ENCODE measurements at places on chromosomes 12 and 14.

GRCh38 chr14:102671410-102671809 is 79.0 kb downstream of the RCOR1 start:
- DNase-seq = no peak

GRCh38 chr12:75548879-75549278 is 37.5 kb upstream of the KRR1 start:
- peak; percentile 72 for DNase-seq

GRCh38 chr12:122665759-122666158 is 37.4 kb downstream of the HCAR2 start:
- DNase-seq = no peak

- DNase-seq = no peak
Observed at GRCh38 chr14:96634481-96634880, 132.3 kb downstream of the PAPOLA start.

DNA sequence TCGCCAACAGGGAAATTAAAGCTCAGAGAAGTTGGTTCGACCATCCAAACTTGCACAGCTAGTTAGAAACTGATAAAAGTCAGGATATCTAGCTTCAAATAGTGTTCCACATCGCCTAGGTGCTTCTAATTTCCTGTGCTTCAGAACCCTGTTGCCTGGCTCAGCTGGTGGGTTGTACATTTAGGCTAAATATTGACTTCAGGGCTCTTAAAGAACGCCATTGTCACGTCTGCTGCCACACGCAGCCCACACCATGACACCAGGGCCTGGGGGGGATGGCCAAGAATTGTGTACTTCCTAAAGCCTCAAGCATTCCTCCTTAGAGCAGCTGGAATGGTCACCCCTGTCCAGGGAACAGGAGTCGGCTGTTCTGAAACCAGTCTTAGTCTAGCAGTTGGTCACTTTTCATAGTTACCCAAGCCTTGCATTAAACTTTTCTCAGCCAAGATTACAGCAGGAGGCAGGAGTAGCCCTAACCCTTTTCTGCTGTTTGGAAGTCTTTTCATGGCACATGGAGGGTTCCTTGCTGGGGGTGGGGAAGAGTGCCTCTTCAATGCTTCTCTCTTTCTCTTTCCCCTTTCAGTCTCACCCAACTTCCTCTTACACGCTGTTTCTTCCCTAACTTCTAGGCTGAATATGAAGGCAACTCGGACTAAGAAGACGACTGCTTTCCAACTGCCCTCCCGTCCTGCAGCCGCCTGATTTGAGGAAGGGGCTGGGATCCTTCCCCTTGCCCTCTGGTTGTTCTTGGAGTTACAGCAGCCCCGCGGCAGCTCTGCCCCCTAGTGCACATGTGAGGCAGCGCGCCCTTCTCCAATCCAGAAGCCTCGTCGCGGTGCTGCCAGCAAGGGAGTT is 17.1 kb downstream of the FOS start:
- DNase-seq = peak; percentile 21

GRCh38 chr14:62908506-62908905 is 136.8 kb downstream of the KCNH5 start:
- no peak for DNase-seq

- no peak for DNase-seq
Observed at GRCh38 chr14:102827716-102828115, 50.5 kb downstream of the TRAF3 start.

GRCh38 chr12:127729381-127729780 is 537.6 kb upstream of the TMEM132C start:
- DNase-seq = no peak

- no peak for DNase-seq
Observed at GRCh38 chr14:99794151-99794780, 1.1 kb downstream of the EML1 start.

GRCh38 chr12:93244514-93245077 is 133.1 kb upstream of the NUDT4 start:
- DNase-seq = no peak

DNA sequence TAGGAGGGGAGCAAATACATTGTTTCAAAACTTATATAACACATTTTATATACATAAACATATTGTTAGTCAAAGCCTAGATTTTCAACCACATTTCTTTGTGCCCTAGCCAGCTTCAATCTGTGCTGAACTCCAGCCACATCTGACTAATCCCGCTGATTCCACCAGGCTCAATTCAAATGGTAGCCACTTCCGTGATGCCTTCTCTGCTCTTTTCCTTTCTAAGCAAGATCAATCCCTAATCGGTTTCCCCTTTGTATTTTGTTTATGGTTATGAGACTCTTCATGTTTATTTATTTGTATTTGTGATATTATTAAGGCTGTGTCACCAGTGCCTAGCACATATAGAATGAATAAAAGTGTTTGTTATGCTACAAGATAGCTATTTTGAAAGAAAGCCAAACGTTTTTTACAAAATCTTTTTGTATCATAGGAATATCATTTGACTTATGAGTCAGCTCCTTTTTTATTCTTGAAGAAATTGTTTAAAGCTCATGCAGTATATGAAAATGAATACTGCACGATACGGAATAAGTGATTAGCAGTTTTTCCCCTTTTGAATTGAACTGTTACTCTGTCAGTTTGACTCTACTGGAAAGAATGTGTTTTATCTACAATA is 110.2 kb downstream of the PLEKHA5 start:
- DNase-seq = no peak

DNA sequence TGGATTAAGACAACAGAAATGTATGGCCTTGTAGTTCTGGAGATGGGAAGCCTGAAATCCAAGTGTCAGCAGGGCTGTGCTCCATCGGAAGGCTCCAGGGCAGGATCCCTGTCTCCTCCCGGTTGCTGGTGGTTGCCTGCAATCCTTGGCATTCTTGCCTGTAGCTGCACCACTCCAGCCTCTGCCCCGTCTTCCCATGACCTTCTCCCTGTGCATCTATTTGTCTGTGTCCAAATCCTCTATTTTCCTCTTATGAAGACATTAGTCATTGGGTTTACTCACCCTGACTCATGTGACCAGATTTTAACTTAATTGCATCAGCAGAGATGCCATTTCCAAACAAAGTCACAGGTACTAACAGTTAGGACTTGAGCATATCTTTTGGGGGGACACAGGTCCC is 15.1 kb downstream of the TUNAR start:
- DNase-seq = no peak

GRCh38 chr14:102578821-102579220 is 13.6 kb upstream of the RCOR1 start:
- DNase-seq = no peak

- DNase-seq = no peak
Observed at GRCh38 chr12:33994857-33995808, 27.2 kb upstream of the ALG10 start.

GRCh38 chr12:125944446-125944845 is 879.2 kb downstream of the AACS start:
- no peak for DNase-seq

GRCh38 chr14:44833376-44834060 is 128.2 kb downstream of the KLHL28 start:
- no peak for DNase-seq

DNA sequence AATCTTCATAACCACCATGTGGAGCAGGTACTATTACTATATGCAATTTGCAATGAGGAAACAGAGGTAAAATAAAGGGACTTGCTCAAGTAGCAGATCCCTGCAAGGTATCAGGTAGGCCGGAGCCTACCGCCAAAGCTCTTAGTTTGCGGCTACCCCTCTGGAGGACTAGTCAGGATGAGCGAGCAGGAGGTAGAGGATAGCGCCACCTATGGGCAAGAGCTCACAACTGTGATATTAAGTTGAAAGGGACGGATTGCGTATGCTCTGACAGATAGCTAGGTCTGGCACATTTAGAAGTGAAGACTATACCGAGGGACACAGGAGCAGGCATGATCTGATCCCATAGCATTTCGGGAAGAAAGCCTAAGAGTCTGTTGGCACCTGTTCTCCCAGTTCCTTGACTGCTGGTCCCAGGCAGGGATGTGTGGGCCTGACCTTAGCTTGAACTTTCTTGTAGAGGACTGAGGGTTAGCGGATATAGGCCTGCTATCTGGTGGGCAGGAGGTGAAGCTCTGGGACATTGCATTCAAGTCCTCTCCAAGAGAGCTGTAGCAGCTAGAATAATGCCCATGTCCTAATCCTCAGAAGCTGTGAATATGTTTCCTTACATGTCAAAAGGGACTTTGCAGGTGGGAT is 48.0 kb downstream of the SLC17A8 start:
- no peak for DNase-seq

- no peak for DNase-seq
Observed at GRCh38 chr14:45705940-45706534, 453.0 kb upstream of the MIS18BP1 start.

GRCh38 chr12:124512667-124513296 is 54.6 kb downstream of the NCOR2 start:
- no peak for DNase-seq

- no peak for DNase-seq
Observed at GRCh38 chr14:68217791-68218340, 398.3 kb downstream of the RAD51B start.

- no peak for DNase-seq
Observed at GRCh38 chr12:98022961-98023360, 492.4 kb upstream of the TMPO start.

GRCh38 chr14:61244009-61244408 is 37.1 kb downstream of the TMEM30B start:
- DNase-seq = no peak

DNA sequence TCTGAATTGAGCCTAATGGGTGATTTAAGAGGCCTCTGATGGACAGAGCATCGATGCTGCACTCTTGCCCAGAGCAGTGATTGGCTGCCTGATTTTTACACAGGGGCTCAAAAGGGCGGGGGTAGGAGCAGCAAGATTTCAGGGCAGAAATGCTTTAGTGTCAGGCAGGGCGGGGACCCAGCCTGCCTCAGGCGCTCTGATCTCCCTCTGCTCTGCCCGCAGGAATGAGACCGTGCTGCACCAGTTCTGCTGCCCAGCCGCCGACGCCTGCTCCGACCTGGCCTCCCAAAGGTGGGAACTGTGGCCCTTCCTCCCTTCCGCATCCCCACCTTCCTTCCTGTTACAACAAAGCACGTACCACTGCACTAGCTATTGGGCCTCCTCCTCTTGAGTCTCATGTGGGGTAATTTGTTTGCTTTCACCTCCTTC is 32.4 kb downstream of the IQSEC3 start:
- no peak for DNase-seq

Measured in NCI-H510A (cell line).